Head of caudate nucleus (tissue), 42 donors: ENCODE measurements at places on chromosomes 2 and 18.

DNA sequence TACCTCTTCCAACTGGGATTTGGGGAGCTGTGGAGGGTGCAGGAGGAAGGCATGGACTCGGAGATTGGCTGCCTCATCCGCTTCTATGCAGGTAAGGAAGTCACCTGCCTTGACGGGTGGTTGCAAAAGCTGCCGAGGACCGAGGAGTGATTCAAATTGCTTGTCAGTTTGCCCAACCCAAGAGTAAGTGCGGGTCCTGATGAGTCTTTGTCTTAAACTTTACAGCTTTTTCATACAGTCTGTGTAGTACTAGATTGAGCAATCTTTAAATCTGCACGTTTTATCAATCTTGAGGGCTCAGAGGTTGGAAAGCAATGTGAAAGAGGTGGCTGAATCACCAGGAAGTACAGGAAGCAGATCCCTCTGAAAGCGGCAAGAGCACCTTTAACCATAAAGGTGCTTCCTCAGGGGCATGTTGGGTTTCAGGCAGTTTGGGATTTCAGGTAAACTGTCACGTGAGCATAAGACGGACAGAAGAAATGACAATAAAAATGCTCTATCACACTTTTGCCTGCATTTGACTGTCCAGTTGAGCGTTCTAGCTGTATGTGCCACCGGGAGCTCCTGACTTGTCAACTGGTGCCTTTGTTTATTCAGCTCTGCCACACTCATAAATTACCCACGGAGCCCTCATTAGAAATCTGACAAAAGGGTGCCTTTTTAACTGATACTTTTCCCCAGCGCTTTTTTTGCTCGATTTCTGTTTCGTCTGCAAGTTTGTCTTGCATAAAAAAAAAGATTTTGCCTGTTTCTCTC lies 2.0 kb downstream of the PHLPP1 start:
- DNase-seq = peak; percentile 44

DNA sequence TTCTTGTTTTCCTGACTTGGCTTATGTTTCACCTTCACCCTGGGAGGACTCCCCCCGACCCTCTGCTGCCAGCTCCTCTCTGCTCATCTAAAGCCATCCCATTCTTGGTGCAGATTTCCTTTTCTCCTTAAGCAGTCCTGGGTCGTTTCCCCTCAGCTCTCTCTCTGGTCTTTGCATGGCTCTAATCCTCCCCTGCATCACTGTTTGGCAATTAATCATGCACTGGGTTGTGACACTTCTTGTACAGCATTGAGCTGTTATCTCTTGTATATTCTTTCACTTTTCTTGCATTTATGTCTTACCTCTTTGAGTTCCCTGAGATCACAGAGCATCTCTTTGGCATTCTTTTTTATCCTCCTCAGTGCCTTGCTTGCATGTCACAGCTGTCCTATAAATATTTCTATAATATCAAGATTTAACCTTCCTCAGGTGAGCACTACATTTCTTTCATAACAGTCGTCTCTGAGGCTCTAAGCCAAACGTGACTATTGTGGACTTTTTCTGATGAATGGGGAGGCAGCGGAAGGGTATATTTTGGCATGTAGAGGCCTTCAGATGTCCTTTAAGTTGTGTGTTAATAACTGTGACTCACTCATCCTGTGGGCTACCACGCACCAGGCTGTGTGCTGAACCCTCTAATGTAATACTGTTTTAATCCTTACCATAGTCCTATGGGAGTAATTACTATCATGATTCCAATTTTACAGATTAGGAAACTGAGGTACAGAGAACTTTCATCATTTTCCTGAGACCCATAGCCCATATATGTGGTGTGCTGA lies 507.5 kb downstream of the SLC4A3 start:
- DNase-seq = no peak

DNA sequence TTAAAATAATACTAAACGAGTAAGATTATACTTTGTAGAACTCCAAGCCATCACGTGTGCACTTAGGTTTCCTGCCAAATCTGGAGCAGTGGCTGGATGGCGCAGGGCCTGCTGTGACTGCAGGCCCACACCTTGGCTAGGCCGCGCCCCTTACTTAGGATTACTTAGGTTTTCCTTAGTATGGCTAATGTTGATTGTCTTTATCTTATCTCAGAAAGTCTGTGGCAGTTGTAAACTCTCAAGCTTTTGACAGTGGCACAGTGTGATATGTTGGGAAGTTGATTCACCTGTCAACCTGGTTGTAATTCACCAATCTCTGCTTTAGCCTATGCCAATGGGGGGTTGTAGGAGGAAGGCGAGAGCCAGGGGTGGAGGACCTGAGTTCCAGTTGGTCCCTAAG lies 208.4 kb downstream of the ZNF407 start:
- DNase-seq = no peak

- no peak for DNase-seq
Measured at GRCh38 chr2:36613801-36614200, 15.8 kb upstream of the FEZ2 start.

DNA sequence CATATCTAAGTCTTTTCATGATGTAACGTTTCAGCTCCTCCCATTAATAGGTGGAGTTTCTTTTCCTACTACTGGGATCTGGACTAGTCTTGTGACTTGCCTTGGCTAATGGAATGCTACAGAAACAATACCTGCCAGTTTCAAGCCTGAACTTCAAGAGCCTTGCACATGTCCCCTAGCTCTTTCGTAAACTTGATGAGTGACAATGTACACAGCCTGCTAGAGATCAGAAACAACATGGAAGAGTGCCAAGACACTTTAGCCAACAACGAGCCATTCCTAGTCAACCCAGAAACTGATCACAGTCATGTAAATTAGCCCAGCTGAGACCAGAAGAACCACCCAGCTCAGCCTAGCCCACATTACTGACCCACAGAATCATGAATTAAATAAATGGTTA lies 24.8 kb upstream of the STK39 start:
- no peak for DNase-seq

DNA sequence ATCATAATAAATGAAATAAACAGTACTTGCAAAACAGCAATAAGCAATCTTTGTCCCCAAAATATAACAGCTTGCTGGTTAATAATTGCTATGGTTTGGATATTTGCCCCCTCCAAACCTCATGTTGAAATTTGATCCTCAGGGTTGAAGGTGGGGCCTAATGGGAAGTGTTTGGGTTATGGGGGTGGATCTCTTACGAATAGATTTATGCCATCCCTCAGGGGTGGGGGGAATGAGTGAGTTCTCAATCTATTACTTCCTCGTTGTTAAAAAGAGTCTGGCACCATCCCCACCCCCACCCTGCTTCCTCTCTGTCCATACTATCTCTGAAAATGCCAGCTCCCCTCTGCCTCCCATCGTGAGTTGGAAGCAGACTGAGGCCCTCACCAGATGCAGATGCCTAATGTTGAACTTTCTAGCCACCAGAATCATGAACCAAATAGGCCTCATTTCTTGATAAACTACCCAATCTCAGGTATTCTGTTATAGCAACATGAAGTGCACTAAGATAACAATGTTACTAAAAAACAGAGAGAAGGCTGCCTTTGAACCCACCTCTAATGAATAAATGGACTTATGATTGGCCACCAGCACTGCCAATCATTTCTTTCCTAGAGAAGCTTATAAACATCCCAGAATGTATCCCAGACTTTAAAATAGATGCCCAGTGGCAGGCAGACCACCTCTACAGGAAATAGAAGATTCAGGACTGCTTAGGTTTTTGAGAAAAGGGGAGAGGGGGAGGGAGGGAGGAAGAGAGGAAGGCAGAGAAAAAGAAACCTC lies 90.1 kb downstream of the ALPK2 start:
- no peak for DNase-seq

GRCh38 chr2:21131861-21132260 lies 8.1 kb downstream of the TDRD15 start:
- no peak for DNase-seq
